GM10248 (cell line): ENCODE measurements at places on chromosomes 2 and 18.

DNA sequence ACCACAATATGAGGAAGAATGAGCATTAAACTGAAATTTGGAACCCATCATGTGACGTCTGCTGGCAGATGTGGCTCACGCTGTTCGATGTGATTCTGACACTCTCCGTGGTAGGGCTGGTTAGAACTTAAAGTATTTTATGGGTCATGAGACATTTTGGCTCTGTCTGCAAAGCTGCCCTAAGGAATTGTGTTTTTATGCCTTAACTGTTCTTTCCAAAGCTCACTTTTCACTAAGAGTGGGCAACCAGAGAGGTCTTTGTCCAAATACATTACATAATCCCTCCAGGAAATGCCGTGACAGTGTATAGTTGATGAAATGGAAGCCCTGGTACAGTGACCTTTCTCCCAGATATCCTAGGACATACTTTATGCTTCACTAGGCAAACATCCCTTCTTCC lies 119.1 kb downstream of the AQP4 start:
- DNase-seq: no peak

GRCh38 chr18:52992041-52992440 lies 652.0 kb downstream of the DCC start:
- no peak for DNase-seq

DNA sequence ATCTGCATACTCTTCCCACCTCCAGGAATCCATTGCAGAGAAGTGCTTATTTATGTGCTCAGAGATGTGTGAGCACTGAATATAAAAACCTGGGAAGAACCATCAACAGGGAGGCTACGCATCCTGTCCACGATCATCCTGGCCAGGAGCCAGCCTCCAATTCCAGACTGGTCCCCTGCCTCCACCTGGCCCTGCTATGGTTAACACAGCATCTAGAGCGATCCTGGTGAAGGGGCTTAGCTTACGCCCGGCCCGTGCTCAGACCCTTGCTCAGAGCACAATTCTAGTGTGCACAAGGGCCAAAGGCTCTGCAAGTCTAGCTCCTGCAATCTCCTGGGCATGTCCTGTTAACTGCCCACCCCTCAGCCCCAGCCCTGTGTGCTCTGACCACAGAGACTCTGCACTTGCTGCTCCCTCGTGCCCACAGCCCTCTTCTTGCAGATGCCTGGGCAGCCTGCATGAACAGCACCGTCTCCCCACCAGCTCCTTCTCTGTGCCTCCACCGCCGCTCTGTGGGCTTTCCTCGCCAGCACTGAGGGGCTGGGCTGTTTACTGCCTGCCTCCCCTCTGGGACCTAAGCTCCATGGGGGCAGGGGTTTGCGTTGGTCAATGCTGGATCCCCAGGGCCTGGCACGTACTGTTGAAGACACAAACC lies 6.5 kb downstream of the PER2 start:
- DNase-seq: no peak

DNA sequence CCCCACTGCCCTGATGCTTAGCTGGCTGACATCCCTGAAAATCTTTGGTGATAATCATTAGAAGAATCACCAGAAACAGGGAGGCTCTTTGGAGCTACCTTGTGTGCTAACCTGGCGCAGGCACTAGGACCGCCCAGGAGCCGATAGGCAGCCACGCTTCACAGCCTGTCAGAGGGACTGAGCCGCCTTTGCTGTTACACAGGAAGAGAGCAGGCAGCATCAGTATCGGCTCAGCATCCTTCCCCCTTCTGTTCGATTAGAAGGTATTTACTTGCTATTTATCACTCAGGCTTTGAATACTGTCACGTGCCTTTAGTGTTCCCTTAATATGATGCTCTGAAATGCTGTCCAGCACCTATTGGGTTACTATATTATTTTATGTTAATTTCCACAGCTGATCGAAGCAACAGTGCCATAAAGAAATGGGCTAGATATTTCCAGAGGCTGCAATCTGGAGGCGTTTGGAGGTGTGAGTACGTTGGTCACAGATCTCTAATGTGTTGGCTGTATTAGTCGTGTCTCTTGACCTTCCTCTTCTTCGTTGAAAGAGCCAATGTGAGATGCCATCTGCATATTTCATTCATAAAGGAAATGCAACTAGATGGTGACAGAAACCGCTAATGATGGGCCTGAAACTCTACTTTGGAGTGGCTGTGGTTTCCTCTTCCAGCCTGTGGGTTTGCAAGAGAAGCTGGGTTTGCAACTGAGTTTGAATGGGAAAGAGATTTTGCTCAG lies 110.4 kb upstream of the RAB27B start:
- peak; percentile 22 for DNase-seq

DNA sequence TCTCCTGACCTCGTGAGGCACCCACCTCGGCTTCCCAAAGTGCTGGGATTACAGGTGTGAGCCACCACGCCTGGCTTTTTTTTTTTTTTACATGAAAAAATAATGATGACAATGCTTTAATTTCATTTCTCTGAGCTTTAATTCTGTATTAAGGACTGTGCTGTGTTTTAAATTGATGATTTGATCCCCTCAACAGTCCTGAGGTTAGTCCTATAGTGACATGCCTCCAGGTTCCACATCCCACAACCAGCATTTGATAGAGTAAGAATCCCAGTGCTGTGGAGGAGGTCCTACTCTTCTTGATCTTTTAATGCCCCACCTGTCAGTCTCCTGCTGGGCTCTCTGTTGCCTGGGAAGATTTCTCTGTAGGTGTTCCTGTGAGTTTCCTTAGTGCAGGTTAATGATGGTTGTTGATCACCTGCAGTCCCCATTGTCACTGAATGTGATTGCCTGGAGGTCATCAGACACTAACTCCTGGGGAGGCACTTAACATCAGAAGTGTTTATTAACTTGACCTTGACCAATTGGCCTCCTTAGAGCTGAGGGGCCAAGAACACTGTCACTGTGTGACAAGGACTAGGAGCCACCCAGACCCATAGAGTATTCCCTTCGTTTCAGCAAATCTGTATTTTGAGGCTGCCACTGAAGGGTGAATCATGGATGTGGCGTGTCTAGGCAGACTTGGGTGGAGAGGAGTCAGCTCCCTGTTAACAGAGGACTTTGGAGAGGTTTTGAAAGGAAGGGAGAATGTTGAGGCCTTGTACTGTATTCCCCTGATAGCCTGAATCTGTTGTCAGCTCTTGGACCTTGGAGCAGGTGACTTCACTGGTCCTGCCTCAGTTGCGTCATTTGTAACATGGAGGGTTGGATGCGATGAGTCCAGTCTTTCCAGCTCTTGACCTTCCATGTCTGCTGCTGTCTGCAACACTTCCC lies 11.5 kb downstream of the ASAP2 start:
- DNase-seq: no peak

GRCh38 chr2:39504790-39505335 lies 67.8 kb upstream of the MAP4K3 start:
- DNase-seq: no peak

GRCh38 chr2:59018737-59019136 lies 777.6 kb upstream of the FANCL start:
- DNase-seq: no peak

- DNase-seq: no peak
Measured at GRCh38 chr2:7627583-7627982, 710.4 kb downstream of the RNF144A start.
